ELF-1 (cell line): ENCODE measurements at places on chromosomes 12 and 14.

- DNase-seq: no peak
Observed at GRCh38 chr12:113456199-113456598, 15.5 kb downstream of the LHX5 start.

GRCh38 chr14:20630340-20631022 is 11.0 kb downstream of the OR6S1 start:
- peak; percentile 89 for DNase-seq

GRCh38 chr14:21509432-21510143 is 1.6 kb downstream of the METTL3 start:
- DNase-seq: no peak

- DNase-seq: no peak
Observed at GRCh38 chr12:52519387-52519703, 849 bp downstream of the KRT5 start.

DNA sequence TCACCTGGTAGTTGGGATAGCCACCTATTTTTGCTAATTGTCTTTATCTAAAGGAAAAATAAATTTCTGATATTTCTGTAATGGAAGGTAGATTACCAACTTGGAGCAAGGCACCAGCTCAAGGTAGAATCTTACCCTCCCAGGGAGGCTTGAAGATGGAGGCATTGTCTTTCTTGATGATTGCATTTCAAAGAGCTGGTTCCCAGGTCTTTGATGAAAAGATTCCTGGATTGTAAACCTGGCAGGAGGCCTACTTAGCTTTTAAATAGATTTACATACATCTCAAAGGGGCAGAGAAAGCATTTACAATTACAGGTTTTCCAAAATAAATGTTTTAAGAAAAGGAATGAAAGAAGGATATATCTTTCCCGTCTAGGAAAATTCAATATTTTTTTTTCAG is 729.2 kb downstream of the LRFN5 start:
- peak; percentile 65 for DNase-seq
